ENCODE measurements at places on chromosomes 6 and 20.

- DNase-seq: no peak
Measured at GRCh38 chr6:10210052-10210451, 204.8 kb downstream of the TFAP2A start.

GRCh38 chr20:25193843-25194242 lies 1.7 kb upstream of the ENTPD6 start:
- no peak for DNase-seq

GRCh38 chr6:36042618-36043260 lies 15.1 kb downstream of the MAPK14 start:
- no peak for DNase-seq

DNA sequence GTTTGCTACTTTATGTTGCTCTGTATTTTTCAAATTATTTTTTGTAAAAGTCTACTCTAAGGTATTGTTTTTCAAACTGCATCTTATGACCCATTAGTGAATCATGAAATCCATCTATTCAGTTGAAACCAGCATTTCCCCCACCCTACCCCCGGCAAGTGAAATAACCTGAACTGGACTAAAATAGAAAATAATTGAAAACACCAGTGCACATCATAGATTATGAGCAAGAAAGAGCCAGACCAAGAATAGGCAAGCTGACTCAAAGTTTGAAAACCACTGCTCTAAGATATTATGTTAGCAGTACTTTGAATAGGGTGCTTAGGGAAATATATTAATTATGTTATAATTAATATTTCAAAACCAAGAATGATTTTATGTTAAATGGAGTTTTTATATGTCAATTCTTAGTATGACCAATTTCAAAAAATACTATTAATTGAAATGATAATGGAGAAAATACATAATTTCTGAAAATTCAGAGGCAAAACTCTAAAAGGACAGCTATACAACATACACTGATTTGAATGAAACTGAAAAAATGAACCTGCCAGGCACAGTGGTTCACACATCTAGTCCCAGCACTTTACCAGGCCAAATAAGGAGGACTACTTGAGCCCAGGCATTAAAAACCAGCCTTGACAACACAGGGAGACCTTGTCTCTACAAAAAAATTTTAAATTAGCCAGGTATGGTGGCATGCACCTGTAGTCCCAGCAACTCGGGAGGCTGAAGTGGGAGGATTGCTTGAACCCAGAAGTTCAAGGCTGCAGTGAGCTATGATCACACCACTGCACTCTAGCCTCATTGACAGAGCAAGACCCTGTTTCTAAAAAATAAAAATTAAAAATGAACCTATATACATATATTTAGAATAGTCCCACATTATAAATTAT lies 112.0 kb downstream of the CDK19 start:
- no peak for DNase-seq

DNA sequence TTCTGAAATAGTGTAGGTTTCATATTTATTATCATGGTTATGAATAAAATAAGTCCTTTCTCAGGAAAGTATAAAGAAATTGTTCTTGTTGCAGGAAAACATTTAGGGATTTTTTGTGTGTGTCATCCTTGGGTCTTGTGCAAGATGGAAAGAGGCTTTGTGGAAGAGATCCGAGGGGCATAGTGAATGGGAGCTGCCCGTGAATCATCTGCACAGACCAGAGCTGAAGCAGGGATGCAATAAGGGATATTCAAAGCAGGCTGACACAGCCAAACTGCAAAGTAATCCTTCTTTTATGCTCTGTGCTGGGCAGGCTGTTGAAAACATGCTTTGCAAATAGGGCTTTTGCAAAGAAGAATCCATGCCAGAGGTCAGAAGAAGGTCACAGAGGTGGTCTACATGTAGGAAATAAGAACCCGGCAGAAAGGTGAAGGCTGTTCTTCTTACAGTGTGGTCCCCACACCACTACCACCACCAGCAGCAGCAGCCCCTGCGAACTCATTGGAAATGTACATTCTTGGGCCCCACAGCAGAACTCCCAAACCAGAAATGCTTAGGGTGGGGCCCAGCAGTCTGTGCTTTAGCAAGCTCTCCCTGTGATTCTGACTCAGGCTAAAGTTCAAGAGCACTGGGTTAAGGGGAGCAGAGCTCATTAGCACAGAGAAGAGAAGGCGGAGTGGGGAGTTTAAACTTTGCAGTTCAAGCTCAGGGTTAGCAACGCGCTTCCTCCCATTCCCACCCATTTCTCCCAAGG lies 237.6 kb downstream of the QKI start:
- no peak for DNase-seq

DNA sequence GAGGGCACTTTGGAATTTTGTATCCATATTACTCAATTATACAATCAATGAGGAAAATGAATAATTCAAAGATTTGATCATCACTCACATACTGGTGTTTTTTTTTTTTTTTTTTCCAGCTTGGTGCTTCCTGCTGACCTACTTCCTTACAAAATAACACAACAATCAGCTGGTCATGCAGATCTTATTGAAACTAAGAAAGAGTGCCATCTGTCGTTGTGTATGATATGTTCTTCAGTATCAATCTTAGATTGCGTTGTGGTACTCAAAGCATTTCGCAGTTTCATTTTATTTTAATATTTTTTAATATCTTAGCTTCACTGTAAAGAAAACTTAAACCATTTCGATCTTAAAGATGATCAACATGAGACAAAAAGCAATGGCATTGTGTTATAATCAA lies 155.6 kb downstream of the OGFRL1 start:
- peak; percentile 54 for DNase-seq

DNA sequence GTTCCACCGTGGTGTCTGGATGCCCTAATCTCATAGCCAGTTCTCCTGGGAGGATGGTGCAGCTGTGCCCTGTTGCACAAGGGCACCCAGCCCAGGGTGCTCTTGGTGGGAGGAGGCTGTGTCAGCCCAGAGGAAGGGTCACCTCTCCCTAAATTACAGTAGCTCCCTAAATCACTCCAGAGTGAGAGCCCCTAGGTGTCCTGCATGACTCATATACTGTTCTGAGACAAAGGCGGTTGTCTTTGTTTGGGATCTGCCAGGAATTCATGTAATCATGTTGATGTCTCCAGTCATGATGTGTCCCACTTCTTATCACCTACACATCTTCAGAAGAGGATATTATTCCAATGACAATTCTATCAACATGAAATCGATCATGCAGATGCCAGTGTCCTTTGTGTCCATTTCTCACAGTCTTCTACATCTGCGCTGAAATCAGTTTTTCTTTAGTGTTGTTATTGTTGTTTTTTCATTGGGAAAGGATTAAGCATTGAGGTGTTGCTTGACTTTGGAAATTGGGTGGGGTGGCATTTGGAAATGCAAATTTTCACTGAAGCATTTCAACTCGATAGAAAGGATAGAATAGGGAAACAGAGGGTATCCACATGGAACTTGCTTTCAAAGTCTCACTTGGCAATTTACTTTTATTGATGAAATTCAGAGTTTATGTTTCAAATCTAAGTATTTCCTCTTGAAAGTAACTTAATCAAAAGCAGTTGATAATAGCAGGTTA lies 19.5 kb downstream of the PERP start:
- DNase-seq: no peak

- DNase-seq: peak; percentile 68
Measured at GRCh38 chr6:27267857-27268434, 20.4 kb downstream of the PRSS16 start.

DNA sequence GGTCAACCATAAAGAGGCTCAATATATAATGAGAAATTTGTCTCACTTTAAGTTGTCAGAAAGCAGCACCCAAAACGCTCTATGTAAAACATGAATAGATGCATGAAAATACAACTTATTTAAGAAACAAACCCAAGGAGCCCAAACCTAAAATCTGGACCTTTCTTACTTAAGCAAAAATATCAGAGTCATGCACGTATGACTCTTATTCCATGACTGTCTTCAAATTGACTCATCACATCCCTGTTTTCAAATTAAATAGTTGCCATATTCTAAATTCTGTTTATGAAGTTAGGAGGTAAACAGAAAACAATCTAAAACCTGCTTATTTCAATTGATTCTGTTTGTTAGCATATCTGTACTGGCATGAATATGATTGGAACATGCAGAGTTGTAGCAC lies 42.1 kb downstream of the ANKRD6 start:
- DNase-seq: no peak

- DNase-seq: no peak
Measured at GRCh38 chr6:80489911-80490635, 383.6 kb downstream of the BCKDHB start.

GRCh38 chr20:62754991-62755356 lies 41.3 kb upstream of the MRGBP start:
- no peak for DNase-seq

GRCh38 chr6:107348224-107348623 lies 111.1 kb downstream of the PDSS2 start:
- no peak for DNase-seq

- no peak for DNase-seq
Measured at GRCh38 chr6:70215460-70216108, 87.3 kb downstream of the COL9A1 start.

- no peak for DNase-seq
Measured at GRCh38 chr6:11734861-11735613, 43.6 kb downstream of the ADTRP start.

DNA sequence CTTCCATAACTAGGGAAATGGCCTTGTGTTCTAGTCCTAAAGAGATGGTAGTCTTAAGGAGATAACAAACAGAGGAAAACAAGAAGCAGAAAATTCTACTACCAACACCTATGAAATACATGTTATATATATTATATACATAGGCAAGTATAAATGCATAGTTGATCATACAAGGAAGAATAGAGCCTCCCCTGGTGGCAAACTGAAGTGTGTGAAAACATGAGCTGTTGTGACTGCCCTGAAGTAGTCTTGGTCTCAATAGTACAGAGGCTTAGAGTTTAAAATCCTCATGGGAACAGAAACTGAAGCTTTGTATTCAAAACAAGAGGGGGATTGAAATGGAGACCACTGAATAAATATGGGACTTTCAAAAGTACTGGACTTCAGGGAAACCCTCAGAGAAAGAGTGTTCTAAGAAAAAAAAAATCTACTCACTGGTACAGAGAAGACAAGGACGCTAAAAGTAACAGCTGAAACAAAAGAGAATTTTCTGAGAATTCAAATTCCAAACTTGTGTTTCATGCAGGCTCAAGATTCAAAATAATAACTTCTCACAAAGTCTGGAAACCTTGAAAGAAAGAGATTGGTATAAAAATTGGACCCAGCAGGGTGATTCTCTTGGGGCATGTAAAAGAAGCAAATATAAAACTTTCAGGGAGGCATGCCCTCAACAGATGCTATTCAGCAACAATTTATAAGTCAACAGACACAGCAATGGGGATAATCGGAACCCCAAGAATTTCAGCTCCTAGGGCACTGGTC lies 59.7 kb upstream of the SAMD3 start:
- DNase-seq: no peak

DNA sequence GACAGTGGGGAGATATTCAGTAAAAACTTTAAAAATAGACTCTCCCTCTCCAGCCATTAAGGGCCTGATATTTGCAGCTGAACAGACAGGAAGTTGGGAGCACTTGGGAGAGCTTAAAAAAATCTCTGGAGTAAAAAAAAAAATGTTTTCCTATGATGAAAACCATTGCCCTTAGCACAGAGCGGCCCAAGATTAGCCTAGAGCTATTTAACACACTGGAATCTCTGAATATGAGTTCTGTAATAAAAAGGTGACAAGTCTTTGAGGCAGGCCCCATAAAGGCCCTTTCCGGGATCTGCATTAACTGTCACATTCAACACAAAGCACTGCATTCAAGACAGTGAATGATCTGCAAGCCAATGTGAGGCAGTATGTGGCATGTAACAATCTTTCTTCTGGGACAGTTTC lies 393.7 kb downstream of the ZFAND3 start:
- no peak for DNase-seq

DNA sequence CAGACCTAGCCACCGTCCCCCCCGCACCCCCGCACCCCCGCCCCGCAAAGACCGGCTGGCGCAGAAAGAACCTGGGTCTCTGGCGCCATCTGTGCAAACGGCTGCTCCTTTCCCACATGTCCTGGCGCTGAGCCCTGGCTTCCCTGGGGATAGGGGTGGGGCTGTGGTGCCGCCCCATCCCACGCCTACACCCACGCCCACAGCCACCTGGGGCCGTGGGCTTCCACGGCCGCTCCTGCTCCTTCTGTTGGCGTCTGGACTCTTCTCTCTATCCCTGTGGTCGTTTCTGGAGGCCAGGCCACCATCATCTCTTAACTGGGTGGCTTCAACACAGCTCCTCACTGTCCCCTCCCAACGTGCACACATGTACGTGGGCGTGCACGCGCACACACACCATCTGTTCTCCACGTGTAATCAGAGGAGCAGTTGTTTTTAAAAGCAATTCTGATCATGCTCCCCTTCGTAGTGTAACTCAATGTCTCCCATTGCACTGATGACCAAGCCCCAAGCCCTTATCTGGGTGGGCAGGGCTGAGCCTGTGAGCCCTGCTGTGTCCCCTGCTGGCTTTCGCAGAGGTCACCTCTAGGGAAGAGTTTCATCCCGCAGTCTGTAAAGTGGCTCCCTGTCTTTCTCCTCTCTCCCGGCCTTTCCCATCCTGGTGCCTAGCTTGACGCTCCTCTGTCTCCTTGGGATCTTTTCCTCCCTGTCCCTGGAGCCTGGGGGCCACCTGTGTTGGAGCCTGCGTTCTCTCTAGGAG lies 31.9 kb upstream of the FAM83D start:
- peak; percentile 54 for DNase-seq

DNA sequence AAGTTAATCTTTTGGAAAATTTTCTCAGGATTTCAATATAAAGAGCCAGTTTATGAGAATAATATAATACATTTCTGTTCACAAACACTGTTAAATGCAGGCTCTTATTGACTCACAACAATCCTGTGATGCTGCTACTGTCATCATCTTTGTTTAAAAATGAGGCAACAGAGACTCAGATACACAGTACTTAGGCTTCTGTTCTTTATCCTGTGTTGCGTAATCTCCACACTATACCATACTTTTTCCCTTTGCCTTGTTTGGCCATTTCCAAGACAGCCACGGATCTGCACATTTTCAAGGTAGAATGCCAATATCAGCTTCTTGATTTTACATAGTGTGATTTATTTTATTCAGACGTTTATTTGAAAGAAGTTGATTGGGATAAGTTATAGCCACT lies 699.0 kb upstream of the CITED2 start:
- DNase-seq: no peak

DNA sequence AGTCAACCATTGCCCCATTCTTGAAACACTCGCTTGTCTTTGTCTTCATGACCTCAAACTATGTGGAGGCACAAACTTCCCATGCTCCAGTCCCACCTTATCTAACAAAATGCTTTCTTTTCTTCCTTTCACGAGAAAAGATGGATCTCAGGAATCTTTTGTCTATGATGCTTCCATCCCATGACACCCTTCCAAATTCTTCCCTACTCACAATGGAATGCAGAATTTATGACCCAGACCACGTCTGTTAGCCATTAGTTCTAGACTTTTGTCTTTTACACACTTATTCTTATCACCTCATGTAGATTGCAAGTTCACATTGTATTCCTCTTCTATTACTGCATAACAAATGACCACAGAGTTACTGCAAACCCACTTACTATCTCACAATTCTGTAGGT lies 24.2 kb upstream of the LAMP5 start:
- DNase-seq: no peak

DNA sequence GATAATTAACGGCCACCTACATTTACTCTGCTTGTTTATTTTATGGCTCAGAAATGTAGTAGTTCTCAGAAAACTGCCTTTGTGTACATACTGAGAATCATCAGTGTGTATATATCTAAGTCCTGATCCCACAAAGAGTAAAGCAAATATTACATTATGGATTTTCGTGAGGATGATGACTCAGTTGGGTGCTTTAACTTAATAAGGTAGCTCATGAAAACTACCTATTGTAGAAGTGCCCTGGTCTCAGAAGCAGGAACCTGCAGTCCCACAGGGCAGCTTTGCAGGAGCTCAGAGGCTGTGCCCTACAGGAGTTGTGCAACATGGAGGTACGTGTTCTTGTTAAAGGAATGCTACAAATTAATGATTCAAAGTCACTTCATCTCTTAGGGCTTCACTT lies 108.2 kb downstream of the PLG start:
- no peak for DNase-seq
